Nephron progenitor cell (in vitro differentiated cells): ENCODE measurements at places on chromosomes 12 and 14.

DNA sequence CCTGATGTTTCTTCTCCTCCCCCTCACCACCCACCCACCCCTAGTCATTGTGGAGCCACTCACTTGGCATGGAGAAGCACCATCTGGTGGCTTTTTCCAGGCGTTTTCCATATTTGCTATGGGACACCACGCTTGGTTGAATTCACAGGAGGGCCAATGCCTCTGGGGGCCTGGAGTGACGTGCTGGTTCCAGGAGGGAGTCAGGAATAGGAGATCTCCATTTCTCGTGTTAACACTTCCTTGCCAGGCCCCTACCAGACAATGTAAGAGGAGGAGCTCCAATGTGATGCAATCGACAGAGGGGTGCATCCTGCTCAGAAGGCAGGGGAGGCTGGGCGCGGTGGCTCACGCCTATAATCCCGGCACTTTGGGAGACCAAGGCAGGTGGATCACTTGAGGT is 21.6 kb upstream of the TESC start:
- DNase-seq: no peak

- no peak for DNase-seq
Observed at GRCh38 chr14:65281991-65282895, 130.3 kb upstream of the FUT8 start.

- no peak for DNase-seq
Observed at GRCh38 chr14:52241087-52241793, 26.3 kb upstream of the PTGDR start.

DNA sequence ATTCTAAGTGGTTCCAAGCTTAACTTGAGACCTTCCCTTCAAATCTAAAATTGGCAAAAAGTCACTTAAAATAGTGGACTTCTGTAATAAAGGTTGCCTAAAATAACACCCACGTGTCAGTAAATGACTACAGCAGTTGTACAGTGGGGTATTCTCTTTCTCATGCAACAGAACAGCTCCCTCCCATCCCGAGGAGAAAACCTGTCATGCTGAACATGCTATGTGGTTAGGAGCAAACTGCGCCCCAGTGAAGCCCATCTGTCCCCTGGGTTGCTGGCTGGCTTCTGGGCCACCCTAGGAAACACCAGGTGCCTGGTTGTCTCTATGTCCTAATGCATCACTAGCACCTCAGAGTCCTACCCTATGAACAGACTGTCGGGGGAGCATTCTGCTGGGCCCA is 2.7 kb downstream of the BTBD6 start:
- no peak for DNase-seq

- DNase-seq: no peak
Observed at GRCh38 chr14:82112210-82112839, 578.7 kb upstream of the SEL1L start.

GRCh38 chr14:33210311-33210710 is 271.6 kb downstream of the NPAS3 start:
- DNase-seq: peak; percentile 71

DNA sequence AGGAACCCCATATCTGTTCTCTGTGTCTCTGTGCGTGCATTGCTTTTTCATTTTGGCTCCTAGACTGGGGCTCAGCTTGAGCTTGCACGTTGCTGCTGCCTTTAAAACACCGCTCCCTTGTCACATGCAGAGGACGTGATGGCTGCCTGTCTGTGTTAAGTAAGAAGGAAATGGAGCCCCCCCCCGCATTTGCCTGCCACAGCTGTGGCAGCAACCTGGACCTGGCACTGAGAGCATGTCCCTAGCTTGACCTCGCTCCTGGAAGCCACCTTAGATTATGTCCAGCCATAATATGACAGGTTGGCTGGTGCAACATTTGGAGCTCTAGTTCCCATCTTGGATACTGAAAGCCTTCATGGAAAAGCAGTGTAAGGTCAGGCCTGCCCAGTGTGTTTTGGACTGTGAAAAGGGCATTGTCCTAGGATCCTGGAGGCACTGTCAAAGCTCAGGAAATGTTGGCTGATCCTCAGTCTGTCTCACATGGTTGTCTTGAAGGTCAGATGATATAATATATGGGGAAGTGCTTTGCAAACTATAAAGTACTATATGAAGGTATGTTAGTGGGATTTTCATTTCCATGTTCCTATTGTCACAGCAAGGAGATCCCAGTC is 73.8 kb downstream of the PRKCH start:
- DNase-seq: no peak
